IMR-90 (cell line): ENCODE measurements at places on chromosomes 3 and 15. TPM values are rescaled to one million over a fixed set of nuclear protein-coding genes. Genes with fewer than 3 reads are reported as not detected.

Gene TMED3
- 148 and 170 TPM in 2 replicates for total RNA-seq

Gene ANXA2
- total RNA-seq: 6,979 and 8,412 TPM in 2 replicates

DNA sequence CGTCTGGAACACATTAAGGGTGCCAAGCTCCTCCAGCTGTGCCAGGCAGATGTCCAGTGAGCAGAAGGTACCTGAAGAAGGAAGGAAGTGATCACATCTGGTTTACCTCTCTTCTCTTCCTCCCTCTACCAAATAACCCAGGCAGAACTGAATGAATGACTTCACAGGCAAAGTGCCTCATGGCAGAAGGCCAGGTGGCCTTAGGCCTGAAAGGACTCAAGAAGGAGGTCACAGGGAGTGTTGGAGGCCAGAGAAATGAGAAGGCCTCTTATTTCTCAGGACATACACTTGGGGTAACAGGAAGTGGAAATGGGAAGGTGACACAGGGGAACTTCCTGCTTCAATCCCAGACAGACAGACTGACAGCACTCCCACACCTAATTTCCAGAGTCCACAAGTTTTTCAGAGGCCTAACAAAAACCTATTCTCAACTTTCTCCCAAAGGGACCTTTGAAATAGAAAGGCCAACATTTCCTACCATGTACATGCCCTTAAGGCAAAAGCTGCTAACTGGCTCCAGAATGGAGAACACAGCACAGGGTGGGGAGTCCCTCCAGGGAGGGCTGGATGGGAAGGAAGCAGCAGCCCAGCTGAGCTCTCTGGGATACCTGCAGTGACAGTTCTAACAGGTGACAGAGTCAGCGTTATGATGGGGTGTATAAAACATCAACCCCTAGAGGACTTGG is 17.6 kb upstream of the SIN3A start:
- no peak overlapping the region for H3K27ac ChIP-seq
- no peak overlapping the region for H3K4me3 ChIP-seq
- H3K27me3 ChIP-seq: no peaks in the 10 kb centered on the region

- H3K27me3 ChIP-seq: no peaks in the 10 kb centered on the region
- H3K4me1 ChIP-seq: no peaks in the 10 kb centered on the region
- H3K36me3 ChIP-seq: no peaks in the 10 kb centered on the region
These were observed 82.5 kb downstream of the PEX5L start for GRCh38 chr3:179953993-179954870.

DNA sequence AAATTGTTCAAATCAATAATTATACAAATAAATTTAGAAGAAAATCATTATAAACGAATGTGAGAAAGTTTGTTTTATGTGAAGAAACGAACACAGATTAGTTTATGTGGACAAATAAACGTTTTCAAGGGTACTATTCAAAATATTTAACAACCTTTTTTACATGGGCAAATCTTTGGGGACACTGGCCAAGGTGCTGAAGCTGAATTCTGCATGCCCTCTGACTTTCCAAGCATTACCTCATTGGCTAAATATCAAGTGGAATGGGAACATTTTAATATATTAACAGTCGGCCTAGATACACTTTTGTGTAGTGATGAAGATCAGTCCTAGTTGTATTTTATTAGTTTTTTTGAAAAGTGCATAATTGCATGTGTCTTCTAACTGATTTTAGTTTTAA is 636.4 kb upstream of the DPPA4 start:
- no peaks in the 10 kb centered on the region for H3K36me3 ChIP-seq
- no peak overlapping the region for H3K27ac ChIP-seq
- no peak overlapping the region for H3K4me3 ChIP-seq
- no peaks in the 10 kb centered on the region for H3K27me3 ChIP-seq
- peak; percentile 15 for DNase-seq

Gene C3orf20
- total RNA-seq: not detected in 2 replicates

- no peak for DNase-seq
- H3K27ac ChIP-seq: no peak overlapping the region
- no peaks in the 10 kb centered on the region for H3K36me3 ChIP-seq
- H3K4me1 ChIP-seq: no peaks in the 10 kb centered on the region
- H3K27me3 ChIP-seq: no peaks in the 10 kb centered on the region
These were observed 39.7 kb upstream of the PIK3R4 start for GRCh38 chr3:130786306-130786705.

DNA sequence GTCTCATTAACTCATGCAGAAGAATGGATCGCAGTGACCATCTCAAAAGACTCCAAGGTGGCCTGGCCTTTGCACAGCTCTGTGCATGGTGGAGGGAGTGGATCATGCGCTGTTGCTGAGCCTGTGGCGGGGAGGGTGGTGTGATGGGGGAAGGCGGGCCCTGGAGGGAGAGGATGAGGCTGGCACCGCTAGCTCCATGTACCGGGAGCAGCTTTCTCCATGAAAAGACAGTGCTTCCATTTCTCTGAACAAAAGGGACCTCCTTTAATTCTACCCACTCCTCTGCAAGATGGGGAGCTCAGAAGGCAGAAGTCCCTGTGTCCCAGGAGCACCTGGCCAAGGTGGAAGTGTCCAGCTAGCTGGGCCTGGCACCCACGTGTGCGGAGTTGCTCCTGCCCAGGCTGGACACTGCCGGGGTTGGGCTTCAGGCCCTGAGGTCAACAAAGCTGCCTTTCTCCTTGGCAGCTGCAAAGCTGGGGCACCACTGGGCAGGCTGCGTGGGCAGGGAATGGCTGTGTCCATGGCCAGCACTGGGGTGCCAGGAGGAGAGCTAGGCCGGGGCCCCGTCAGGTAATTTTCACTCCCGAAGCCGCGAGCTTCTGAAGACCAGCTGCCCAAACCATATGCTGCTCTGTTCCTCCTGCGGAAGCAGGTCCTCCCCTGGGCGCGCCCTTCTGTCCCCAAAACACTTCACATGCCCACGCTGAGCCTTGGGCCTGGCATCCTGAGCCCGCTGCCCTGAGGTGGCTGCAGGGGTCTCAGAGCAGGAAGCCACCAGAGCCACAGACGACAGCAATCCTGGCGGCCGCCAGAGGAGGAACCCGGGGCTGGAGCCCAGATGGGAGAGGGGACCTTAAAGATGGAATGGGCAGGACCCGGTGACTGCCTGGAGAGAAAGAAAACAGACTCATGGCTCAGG is 6.4 kb downstream of the MAP6D1 start:
- H3K27me3 ChIP-seq: no peaks in the 10 kb centered on the region
- no peak overlapping the region for H3K4me3 ChIP-seq
- peaks cover 8% of the 10 kb centered on the region; the same call in 1 of the 2 replicates for H3K36me3 ChIP-seq
- peaks cover 2% of the 10 kb centered on the region for H3K4me1 ChIP-seq
- no peak for DNase-seq

GRCh38 chr3:155031186-155031585 is 48.9 kb upstream of the MME start:
- 0 out of 2 replicates have a peak, but pooled peaks cover 2% of the 10 kb centered on the region for H3K4me1 ChIP-seq
- no peaks in the 10 kb centered on the region for H3K36me3 ChIP-seq
- no peak overlapping the region for H3K27ac ChIP-seq
- no peaks in the 10 kb centered on the region for H3K27me3 ChIP-seq
- no peak overlapping the region for H3K4me3 ChIP-seq

Gene CFAP100
- not detected in 2 replicates for total RNA-seq

DNA sequence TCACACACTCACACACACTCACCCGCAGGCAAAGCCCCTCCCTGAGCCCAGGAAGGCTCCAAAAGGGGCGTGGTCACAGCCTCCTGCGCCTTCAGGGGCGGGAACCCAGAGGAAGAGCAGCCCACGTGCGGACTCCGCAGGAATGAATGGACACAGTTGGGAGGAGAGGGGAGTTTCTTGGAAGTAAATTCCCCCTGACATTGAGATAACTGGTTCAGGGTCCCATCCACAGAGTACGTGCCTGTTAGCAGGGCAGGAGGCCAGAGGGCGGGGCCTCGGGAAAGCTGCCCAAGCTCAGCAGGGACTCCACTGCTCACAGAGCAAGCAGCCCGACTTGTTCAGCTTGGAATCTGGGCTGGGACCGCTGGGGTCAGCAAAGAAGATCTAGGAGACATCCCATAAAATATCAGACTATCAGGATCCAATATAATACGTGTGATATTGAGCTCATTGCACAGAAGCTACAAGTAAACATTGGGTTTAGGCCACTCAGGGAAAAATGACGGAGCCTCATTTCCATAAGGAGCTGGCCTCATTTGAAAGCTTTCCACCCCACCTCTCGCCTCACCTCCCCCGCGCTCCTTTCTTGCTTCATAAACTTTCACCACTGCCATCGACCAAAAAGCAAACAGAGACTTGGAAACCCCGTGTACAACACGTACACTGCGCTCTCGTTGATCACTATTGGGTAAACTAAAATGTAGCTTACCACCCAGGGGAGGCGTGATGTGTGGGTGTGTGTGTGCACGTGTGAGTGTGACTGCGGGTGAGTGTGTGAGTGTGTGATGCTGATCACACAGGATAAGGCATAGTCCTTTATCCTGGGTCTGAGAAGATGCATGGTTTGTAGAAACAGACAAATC is 36.0 kb downstream of the TM2D3 start:
- H3K4me3 ChIP-seq: no peak overlapping the region
- peaks cover 3% of the 10 kb centered on the region for H3K4me1 ChIP-seq
- H3K36me3 ChIP-seq: no peaks in the 10 kb centered on the region
- peak; percentile 67 for DNase-seq

Gene APOD
- not detected in 2 replicates for total RNA-seq

Gene ROPN1B
- not detected in 2 replicates for total RNA-seq

DNA sequence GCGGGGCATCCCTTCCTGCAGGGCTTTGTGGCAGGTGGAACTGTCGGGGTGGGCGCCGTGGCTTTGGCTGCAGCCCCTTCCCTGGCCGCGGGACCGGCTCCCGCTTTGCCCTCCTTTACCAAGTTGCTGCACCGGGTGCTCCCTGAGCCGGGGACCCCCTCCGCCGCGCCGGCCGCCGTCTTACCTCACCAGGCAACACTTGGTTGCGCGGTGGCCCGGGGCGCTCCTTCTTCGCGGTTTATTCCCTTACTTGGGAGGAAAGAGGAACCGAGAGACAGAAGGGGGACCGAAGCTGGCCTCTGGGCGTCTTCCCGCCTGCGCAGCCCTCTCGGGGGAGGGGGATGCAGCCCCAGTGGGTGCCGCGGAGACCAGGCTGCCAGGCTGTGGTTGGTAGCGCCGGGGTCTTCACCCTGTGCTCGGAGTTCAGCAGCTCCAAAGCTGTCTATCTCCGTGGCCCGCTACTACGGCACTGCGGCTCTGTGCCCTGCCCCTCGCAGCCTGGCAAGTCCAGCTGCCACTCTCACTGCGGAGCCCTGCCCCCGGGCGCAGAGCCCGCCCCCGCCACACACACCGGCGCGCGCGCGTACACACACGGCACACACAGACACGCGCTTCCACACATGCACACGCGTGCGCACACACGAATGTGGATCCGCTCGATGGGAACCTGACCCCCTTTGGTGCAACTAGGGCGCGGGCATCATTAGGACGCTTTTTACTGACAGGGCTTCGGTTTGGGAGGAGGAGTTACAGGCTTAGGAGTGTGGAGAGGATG is at the start of gene DGKG:
DGKG (minus strand) TSS at position 473 of the 775 bp plus-strand sequence. CDS start 41,775 bp downstream, outside the sequence.
- H3K36me3 ChIP-seq: no peaks in the 10 kb centered on the region
- no peak for DNase-seq
- peaks cover 74% of the 10 kb centered on the region for H3K27me3 ChIP-seq
- H3K4me3 ChIP-seq: no peak within 1 kb of the TSS
- H3K4me1 ChIP-seq: peaks cover 2% of the 10 kb centered on the region; the same call in 1 of the 2 replicates
- H3K27ac ChIP-seq: no peak within 1 kb of the TSS

GRCh38 chr3:197149528-197149927 is 119.9 kb upstream of the MELTF start:
- no peaks in the 10 kb centered on the region for H3K4me1 ChIP-seq
- H3K36me3 ChIP-seq: no peaks in the 10 kb centered on the region
- H3K27ac ChIP-seq: no peak overlapping the region
- no peaks in the 10 kb centered on the region for H3K27me3 ChIP-seq

Gene OR4F6
- total RNA-seq: not detected in 2 replicates

DNA sequence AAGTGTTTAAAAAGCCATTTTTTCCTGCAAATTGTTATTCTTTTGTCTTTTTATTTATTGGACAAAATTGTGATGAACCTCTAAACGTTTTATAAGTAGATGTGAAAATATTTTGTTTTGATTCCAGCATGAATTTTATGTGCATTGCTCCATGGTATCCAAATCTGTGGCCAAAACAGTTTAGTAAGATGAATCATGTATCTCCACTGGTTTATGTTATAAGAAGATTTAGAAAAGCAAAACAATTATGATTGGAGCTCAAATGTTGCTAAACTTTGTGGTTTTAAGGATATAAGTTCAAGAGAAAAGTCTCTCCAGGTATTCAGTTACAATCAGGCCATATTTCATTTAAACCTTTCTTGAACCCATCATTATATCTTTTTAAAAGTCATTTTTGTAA is 80.9 kb downstream of the NECTIN3 start:
- H3K4me3 ChIP-seq: no peak overlapping the region
- H3K27me3 ChIP-seq: no peaks in the 10 kb centered on the region
- H3K36me3 ChIP-seq: peaks cover 7% of the 10 kb centered on the region
- H3K4me1 ChIP-seq: peaks cover 3% of the 10 kb centered on the region
- no peak overlapping the region; the same call in 1 of the 2 replicates for H3K27ac ChIP-seq
- peak; percentile 77 for DNase-seq

- H3K27ac ChIP-seq: no peak overlapping the region
- no peak overlapping the region for H3K4me3 ChIP-seq
These were observed 81.4 kb upstream of the SLC25A26 start for GRCh38 chr3:66139415-66139814.

Gene AP3S2
- 34.1 and 44.4 TPM in 2 replicates for total RNA-seq

- H3K4me3 ChIP-seq: no peak overlapping the region
- no peaks in the 10 kb centered on the region for H3K4me1 ChIP-seq
- no peak overlapping the region for H3K27ac ChIP-seq
- no peaks in the 10 kb centered on the region for H3K36me3 ChIP-seq
- no peak for DNase-seq
These were observed 28.1 kb downstream of the ADIPOQ start for GRCh38 chr3:186870421-186871201.

DNA sequence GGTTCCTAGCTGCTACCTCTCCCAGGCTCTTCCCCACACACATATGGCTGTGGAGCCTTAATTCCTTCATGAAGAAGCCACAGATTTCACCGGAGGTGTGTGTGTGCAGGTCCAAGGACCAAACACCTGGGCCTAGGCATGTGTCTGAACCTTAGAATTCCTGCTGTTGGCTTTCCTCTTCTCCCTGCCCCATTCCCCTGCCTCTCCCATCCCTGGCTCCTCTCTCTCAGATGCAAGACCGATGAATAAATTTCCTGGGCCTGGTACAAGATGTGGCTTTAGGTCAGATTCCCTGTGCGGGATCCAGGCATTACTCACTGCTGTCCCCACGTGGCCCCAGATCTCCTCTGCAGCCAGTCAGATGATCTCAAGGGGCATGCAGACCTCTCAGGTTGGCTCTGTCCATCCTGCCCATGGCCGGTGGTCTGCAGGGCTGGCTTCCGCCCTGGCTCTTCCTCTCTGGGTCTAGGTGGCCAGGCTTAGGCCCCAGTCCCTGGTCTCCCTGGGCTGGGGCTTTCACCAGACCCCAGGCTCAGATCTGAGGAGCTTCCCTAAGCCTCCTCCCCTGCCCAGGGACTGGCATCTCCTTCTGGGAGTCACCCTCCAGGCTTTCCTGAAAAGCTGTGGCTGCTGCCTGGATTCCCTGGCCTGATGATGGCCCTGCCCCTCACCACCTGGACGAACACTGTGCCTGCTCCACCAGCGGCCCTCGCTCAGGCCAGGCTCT is 20.5 kb downstream of the CCR9 start:
- H3K36me3 ChIP-seq: no peaks in the 10 kb centered on the region
- DNase-seq: peak; percentile 84
- no peak overlapping the region for H3K27ac ChIP-seq
- H3K4me1 ChIP-seq: peaks cover 19% of the 10 kb centered on the region
- no peaks in the 10 kb centered on the region for H3K27me3 ChIP-seq

Gene PTH1R
- total RNA-seq: under 0.01 and 0.18 TPM in 2 replicates

Gene ZNF774
- total RNA-seq: 1.1 TPM in 2 replicates

Gene BCL2A1
- total RNA-seq: 2.5 and 4.5 TPM in 2 replicates

Gene LRRC15
- 2.5 and 3.3 TPM in 2 replicates for total RNA-seq
